NCI-H2029 (cell line): ENCODE measurements at places on chromosomes 2 and 18.

- DNase-seq: no peak
These were observed 149.5 kb downstream of the FAM161A start for GRCh38 chr2:61704364-61704763.

DNA sequence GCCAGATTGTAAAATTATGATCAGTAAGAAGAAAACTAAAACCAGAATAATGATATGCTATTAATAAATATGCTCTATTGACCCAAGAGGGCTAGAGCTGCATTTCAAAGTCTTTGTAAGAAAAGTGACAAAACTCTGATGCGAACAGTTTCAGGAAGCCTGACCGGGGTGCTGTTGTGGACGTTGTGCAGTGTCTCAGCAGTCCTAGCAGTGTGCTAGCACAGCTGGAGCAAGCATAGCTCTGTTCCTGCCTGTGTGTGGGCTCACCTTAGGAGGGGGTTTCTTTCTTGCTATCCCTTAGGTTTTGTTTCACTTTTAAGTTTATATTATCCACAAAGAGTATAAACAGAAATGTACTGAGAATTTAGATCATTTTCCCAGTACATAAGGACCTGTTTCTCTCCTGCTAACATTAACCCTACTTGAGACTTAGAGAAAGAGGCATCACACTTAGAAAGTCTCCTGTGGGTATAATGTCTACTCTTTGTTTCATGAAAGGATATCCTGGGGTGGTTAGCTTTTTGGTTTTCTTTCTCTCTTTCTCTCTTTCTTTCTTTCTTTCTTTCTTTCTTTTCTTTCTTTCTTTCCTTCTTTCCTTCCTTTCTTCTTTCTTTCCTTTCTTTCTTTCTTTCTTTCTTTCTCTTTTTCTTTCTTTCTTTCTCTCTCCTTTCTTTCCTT, 124.5 kb downstream of the TMEM182 start:
- no peak for DNase-seq

- no peak for DNase-seq
These were observed 13.3 kb downstream of the EIF2AK3 start for GRCh38 chr2:88613921-88614320.

DNA sequence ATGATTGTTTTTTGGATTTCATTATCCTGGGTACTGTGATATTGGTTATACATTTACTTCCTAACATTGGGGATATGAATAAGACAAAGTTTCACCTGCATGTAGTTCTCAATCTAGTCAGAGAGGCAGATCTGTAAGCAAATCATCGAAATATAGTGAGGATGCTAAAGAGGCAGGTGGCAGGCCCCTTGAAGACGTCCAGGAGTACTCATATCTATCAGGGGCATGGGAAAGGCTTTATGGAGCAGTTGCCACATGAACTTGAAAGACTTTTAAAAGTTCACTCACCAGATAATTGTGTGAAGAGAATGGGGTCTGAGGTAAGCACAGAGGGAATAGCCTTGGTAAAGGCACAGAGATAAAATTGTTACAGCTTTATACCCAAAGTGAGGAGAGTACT, 78.8 kb downstream of the EHBP1 start:
- DNase-seq: no peak

GRCh38 chr2:174333372-174334277, 1.1 kb upstream of the SP9 start:
- DNase-seq: no peak

GRCh38 chr2:134919341-134920210, 954 bp downstream of the CCNT2 start:
- DNase-seq: peak; percentile 16

DNA sequence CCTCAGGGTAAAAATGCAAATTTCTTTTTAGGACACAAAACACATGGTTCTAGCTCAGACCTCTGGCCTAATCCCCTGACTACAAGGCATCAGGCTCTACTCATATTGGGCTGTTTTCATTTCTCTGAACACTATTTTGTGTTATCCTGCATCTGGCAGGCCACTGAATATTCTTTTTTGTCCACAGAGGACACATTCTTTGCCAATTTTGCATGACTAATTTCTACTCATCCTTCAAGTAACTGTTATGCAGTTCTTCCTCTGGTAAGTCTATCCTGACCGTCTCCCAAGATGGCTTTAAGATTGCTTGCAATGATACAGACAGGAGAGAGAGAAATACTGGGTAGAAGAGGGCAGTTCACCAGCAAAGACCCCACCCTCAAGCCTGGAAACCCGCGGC, 107.6 kb upstream of the RGPD4 start:
- DNase-seq: no peak

GRCh38 chr18:28065793-28066186, 111.1 kb downstream of the CDH2 start:
- no peak for DNase-seq

DNA sequence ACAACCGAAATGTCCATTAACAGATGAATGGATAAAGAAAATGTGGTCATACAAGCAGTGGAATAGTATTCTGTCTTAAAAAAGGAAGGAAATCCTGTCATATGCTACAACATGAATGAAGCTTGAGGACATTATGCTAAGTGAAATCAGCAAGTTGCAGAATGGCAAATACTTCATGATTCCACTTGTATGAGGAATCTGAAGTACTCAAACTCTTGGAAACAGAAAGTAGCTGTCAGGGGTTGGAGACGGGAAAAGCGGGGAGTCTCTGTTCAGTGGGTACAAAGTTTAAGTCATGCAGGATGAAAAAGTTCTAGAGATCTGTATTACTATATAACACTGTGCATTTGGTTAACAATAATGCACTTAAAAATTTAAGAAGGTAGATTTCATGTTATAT, 209.0 kb upstream of the SIX2 start:
- no peak for DNase-seq

DNA sequence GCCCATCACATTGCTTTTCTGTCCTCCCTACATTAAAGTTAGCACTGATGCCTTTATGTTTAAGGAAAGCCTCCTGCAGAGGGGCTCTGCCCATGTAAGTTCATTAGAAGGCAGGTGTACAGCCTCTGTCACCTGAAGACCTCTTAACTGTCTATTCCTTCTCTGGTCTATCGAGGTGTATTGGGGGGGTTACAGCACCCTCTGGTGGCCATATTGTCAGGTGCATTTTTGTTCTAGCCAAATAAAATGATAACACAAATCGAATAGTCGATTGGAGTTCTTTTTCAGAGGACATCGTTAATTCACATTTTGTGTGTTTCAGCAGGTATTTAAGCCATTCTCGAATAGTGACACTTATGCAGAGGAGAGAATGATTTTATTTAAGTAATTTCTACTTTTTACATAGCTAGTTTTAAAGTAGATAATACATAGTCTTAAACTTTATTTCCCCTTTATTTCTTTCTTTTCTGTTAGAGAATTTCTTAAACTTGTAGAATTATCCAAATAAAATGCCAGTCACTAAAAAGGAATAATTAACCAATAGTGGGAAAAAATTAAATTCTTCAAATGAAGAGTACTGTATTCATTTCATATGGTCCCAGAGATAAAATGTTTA, 136.8 kb downstream of the NEDD4L start:
- peak; percentile 33 for DNase-seq

DNA sequence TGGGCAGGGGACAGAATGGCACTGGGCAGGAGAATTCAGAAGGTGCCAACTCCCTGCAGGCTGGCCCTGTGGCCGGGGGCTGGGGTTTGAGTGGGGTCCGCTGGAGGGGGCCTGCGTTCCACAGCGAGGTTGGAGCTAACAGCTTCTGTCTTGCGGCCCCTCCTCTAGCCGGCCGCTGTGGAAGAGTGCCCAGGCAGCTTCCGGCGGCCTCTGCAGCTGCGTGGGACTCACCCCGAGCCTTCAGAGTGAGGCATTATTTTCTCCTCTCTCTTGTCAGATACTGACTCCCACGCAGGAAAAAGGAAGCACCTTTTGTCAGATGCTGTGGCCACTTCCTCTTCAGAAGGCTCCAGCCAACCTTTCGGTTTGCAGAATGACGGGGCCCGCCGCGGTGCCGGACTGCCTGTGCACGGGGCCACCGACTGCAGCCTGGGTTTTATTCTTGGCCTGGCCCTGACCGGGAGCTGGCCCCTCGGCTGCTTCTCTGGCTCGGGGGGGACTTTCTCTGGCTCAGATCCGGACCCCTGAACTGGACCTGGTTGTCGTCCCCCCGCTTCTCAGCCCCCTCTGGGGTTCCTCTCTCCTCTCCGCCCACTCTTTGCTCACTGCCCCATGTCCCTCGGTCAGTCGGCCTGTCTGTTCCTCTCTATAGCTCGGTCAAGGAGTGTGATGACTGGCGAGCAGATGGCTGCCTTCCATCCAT, 40.1 kb downstream of the ARHGAP25 start:
- DNase-seq: no peak

DNA sequence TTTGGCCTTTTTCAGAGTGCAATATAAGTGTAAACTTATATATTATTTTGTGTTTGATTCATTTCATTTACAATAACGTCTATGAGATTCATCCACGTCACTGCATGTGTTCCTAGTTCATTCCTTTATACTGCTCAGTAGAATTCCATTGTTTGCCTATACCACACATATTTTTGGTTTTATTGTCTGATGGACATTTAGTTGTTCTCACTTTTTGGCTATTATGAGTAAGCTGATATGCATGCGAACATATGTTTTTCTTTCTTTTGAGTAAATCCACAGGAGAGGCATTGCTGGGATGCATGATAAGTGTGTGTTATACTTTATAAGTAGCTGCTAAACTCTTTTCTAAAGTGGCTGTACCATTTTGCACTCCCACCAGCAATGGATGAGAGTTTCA, 314.8 kb upstream of the HS6ST1 start:
- DNase-seq: no peak

- no peak for DNase-seq
These were observed 1023.7 kb downstream of the BCL11A start for GRCh38 chr2:59529726-59530125.
